ENCODE measurements at places on chromosomes 16 and 17.

DNA sequence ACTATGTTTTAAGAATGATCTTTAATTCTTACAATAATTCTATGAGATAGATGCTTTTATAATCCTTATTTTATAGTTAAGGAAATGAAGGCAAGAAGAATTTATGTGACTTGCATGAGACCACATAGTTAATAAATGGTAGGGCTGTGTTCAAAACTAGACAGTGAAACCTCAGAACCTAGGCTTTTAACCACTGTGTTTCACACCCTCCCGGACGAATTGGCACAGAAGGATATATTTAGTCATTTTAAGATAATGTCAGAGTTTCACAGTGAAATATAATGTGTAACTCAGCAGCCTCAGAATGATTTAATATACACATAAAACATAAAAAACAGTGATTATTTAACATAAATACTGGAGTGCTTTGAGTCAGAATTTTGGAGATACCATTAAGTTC is 57.0 kb downstream of the NSRP1 start:
- DNase-seq: no peak

GRCh38 chr17:556431-556995 is 158.1 kb downstream of the VPS53 start:
- no peak for DNase-seq

DNA sequence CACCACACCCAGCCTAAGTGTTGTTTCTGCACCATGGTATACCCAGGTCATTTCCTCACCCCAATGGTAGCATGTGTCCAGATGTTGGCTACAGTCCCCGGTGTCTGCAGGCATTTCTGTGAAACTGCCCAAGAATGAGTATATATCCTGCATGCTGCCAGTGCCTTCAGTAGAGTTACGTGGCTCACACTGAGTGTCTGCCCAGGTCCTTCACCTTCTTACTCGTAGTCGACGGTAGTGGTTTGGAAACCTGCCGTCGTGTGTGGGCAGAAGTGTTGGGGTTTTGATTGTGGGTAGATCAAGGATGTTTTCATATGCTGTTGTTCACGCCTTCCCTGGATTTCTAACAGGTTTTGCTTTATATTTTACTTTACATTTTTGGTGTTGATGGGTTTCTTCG is 16.8 kb downstream of the TCF25 start:
- DNase-seq: no peak

DNA sequence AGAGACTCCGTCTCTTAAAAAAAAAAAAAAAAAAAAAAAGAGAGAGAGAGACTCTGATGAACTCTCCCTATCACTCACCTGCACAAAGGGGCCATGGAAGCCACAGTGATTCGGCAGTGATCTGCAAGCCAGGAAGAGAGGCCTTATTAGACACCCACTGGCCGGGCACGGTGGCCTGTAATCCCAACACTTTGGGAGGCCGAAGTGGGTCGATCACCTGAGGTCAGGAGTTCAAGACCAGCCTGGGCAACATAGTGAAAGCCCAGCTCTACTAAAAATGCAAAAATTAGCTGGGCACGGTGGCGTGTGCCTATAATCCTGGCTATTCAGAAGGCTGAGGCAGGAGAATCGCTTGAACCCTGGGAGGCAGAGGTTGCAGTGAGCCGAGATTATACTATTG is 198.5 kb upstream of the WSCD1 start:
- DNase-seq: no peak

DNA sequence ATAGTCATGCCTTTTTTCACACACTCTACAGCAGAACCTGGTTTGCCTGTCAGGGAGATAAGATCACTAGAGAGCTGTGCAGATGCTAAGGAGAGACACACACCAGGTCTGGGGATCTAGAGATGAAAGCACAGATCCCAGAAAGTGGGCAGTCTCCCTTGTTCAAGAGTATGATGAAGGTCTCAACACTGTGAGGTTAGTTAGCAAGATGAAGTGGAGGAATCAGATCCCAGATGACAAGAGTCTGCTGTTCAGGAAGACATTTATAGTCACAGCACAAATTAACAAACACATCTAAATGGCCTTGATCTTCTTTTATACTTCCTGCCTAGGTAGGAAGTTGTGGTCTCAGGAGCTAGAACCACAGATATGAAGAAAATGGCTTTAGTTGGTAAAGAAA is 23.4 kb upstream of the SKAP1 start:
- DNase-seq: no peak

- DNase-seq: peak; percentile 79
These were observed 5.7 kb downstream of the GRN start for GRCh38 chr17:44350733-44351226.

DNA sequence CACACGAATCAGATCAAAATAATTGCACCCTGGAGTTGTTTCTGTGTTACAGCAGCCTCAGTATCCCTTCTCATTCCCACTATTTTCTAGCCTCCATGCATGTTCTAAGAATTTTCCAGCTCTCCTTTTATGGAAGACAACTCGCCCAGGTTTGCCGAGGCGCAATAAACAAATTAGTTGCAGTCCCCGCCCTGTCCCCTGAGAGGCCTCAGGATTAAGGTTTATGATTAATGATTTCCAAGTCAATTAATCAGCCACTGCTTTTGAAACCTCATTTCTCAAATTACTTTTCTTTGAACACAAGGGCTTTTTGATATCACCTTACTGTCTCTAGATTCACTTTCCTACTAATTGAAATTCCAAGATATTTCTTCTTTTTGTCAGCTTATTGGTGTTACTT is 138.3 kb upstream of the HSBP1 start:
- DNase-seq: no peak

GRCh38 chr16:58361726-58362125 is 30.5 kb upstream of the GINS3 start:
- no peak for DNase-seq

DNA sequence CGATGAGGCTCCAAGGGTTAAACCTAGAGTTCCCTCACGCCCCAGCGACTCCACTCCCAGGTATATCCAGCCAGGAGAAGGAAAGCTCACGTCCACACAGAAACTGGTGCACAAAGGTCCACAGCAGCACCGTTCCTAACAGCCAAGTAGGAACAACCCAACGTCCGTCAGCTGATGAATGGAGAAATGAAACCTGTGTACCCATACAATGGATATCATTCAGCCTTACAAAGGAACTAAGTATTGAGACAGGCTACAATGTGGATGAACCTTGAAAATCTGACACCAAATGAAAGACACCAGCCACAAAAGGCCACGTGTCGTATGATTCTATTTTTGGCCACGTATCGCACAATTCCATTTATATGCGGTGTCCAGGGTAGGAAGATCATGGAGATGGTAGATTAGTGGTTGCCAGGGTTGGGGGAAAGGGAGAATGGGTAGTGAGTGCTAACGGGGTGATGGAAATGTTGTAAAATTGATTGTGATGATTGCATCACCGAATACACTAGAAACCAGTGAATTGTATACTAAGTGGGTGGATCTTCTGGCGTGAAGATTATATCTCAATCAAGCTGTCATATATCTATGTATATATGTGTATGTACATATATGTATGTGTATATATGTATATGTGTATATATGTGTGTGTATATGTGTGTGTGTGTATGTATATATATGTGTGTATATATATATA is 30.1 kb downstream of the NLRC3 start:
- DNase-seq: no peak

DNA sequence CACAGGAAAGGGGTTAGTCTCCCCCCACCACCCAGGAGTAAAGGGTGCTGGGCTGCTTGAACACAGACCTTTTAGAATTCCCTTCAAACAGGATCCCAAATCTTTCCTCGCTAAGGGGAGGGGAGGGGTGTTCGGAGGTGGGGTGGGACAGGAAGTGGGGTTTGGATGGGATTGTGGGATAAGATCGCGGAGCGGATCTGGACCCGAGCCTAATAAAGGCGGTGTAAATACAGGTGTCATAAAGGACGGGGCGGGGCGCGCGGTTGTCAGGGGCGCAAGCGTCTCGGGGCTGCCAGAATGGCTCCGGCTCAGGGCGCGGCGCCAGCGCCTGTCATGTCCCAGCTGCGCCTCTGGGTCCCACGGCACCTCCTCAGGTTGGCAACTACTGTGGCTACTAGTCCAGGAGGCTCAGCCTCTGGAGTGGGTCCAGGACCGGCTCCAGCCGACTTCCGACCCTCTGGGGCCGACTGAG is 59.8 kb upstream of the FBXO47 start:
- DNase-seq: no peak

DNA sequence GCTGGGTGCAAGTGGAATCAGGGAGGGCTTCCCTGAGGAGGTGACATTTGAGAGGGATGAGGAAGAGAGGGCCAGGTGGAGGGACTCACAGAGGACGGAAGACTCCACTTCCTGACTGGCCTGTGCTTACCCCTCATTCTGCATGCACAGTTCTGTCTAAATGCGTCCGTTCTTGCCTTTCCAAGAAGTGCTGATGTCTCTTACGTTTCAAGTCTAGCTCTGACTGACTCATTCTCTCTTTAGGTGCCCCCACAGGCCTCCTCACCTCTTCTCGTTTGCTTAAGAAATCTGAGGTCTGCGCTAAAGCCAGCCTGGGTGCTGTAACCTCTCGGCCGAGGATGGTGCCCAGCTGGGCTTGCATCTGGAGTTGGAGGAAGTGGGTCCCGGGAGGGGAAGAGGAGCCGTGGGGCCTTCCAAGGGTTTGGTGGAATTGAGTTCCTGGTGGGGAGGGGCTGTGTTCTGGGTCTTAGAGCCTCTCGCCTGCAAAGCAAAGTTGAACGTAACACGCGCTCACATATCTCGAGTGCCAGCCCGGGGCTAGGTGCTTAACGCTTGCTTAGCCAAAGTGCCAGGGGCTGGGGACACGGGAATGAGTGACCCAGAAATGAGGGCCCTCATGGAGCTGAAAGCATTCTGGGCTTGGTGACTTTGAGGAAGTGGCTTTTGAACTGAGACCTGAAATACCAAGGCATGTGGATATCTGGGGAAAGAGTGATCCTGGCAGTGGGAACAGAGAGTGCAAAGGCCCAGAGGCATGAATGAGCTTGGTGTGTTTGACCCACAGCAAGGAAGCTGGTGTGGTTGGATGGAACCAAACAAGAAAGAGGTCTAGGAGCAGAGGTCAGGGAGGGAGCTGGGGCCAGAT is 4.8 kb downstream of the IL4R start:
- DNase-seq: peak; percentile 56

GRCh38 chr16:25256695-25257469 is 763 bp downstream of the ZKSCAN2 start:
- DNase-seq: peak; percentile 18

- DNase-seq: no peak
These were observed 19.3 kb downstream of the SPECC1 start for GRCh38 chr17:20028443-20028842.

DNA sequence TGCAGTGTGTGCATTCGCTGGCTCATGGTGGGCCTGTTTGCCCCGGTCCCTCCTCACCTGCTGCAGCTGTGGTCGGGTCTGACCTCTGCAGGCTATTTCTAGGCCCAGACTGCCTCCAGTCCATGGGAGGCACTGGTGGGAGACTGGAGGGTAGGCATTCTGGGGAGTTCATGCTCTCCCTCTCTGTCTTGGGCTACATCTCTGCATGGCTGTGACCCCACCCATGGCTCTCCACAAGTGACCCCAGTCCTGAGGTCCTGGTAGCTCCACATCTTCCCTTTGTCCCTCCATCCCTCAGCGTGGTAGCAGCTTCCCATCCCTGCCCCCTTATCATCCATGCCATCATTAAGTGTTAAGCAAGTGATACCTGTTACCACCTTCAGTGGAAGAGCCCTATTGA is 107.8 kb upstream of the SEC14L1 start:
- DNase-seq: no peak

- no peak for DNase-seq
These were observed 55.2 kb upstream of the ERN1 start for GRCh38 chr17:64185101-64185500.

GRCh38 chr16:79372503-79373184 is 227.9 kb downstream of the MAF start:
- peak; percentile 21 for DNase-seq

GRCh38 chr16:46762583-46762982 is 14.4 kb upstream of the MYLK3 start:
- no peak for DNase-seq

DNA sequence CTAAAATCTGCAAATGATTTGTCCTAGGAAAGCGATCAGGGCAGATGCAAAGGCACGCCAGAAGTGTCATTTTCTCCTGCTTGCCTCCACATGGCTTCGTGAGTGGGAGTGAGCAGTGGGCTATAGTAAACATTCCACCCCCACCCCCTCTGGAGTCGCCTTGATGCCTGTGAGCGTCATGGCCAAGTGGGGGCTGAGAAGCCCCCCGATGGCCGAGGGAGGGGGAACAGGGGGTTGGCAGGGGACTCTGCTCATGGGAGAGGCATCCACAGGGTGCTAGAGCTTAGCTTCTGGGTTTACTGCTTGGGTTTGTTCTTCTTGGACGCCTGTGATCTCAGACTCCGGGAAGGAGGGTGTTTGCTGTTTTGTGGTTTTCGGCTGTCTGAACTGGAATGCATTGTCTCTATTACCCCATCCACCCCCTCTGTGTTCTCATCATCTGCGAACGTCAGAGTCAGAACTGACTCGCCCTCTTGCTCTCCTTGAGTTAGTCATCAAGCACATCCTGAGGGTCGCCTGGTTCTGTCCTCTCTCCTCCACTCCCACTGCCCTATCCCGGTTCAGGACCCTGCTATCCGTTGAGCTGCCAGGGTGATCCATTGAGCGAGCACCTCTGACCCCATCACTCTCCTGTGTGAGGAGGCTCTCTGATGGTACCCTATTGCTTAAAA is 15.4 kb downstream of the TNS4 start:
- DNase-seq: no peak

DNA sequence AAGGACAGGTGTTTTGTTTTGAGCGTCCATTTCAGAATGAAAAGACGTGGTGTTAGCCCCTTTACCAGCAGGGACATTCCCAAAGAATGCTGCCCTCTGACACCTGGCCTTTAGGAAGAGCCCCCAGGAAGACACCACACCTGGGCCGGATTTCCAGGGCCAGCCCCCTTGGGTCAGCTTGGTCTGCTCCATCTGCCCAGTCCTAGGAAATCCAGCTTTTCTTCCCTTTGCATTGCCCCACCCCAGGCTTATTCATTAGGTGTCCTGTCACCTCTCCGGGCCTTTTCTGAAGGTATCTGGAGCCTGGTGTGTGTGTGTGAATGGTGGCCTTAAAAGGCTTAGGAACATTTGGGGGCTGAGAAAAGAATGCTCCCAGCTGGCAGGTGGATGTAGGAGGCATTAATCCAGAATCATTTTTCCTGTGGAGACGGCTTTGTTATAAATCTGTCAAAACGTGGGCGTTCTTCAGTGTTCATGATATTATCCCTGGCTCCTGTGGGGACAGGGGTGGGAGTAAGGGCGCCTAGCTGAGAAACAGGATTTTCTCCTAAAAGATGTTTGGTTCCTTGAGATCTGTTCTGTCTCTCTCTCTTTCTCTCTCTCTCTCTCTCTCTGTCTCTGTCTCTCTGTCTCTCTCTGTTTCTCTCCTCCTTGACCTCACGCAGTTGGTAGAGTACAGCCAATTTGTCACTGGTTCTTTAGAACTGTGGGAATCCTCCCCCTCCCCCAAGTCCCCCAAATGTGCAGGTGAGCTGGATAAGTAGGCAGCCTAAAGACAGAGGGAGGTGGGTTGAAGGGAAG is 84.0 kb downstream of the NTN1 start:
- no peak for DNase-seq
